ENCODE measurements at places on chromosomes 7 and 10.

DNA sequence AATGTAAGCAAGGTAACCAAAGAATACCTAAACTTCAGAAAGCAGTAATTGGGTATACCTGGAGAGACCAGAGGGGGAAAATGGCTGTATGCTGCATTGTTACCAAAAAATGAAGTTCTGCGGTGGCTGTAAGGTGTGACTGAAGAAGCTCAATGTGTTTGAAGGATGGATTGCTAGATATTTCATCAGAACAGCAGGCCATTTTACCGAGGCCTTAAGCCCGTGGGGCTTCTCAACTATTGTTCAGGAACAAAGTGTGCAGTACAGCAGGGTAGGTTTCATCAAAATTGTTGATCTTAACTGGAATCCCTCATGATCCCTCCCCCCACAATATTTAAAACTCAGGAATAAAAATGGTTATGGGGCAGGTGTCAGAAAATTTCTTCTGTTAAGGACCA lies 204.0 kb upstream of the GHITM start:
- DNase-seq = no peak

DNA sequence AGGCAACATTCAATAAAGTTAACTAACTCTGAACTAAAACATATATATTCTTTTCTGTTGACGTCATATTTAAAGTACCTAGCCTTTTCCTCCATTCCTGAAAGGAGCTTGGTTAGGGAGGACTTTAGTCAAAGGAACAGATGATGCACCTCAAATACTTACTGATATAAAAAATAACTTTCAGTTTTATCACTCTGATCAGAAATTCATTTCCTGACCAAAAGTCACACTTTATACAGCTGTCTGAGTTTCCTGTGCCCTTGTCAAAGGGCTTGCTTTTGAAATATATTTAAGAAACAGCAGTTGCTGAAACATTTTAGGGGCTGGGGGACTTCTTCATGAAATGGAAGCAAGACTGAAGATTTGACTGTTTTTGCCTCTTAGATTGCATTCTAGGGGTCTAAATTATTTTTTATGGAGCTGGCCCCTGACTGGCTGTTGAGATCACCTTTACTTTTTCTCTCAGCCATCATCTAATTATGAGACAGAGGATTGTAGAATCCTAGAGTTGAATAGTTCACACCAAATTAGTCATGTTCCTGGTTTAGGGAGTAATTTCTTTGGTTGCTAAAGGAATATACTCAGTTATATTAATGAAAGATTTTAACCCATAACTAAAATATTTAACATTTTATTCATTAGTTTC lies 46.6 kb downstream of the GLCCI1 start:
- DNase-seq = no peak

GRCh38 chr7:143884969-143885559 lies 16.9 kb downstream of the TCAF1 start:
- DNase-seq = no peak

DNA sequence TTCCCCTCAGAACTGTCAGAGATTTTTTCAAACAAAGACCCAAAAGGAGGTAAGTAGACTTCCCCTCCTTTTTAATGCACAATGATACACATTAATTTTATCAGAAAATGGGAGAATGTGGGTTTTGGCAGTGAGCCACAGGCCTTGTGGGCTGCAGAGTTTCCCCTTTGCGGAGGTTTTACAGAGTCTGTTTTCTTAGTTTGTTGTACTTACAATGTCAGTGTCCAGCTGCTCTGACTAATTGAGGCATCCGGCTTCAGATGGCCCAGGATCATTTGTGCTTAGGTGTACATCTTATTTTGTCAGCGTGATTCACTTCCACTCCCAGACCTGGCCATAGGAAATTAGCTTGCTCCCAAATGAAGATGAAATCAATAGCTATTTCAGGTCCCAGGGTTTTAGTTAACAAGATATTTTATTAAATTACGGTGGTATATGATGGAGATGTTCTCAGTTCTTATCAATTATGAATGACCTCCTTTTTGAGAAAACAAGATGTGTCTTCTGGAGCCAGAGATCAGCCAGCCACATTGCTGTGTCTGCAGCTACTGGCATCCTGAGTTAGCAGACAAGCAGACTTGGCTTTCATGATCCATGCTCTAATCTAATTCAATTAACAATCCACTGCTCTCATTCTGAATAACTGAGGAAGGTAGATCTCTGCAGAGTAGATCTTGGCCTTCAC lies 1086.6 kb upstream of the SORCS1 start:
- no peak for DNase-seq

DNA sequence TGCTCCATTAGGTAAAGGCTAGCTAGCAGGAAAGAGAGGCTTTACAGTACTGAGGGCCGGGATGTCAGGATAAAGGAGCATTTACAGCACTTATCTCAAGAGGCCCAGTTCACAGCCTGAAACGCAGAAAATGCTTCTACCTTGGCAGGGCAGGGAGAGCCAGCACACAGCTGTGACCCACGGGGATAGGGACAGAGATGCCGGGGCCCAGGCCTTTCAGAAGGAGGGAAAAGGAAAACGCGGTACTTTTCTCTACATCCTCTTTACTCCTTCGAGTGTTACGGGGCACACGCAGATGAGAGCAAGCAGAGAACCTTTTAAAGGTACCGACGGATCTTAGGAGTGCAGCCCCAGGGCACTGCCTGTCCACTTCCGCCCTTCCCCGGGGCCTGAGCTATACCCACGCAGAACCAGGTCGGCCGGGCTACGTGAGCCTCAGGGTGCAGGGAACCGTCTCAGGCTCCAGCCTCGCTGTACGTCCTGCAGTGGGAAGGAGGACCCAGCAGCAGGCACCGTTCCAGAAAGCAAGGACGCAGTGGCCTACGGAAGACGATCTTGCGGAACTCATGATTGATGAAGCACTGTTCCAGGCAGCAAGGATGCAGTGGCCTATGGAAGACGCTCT lies 232.3 kb downstream of the ELFN1 start:
- no peak for DNase-seq

DNA sequence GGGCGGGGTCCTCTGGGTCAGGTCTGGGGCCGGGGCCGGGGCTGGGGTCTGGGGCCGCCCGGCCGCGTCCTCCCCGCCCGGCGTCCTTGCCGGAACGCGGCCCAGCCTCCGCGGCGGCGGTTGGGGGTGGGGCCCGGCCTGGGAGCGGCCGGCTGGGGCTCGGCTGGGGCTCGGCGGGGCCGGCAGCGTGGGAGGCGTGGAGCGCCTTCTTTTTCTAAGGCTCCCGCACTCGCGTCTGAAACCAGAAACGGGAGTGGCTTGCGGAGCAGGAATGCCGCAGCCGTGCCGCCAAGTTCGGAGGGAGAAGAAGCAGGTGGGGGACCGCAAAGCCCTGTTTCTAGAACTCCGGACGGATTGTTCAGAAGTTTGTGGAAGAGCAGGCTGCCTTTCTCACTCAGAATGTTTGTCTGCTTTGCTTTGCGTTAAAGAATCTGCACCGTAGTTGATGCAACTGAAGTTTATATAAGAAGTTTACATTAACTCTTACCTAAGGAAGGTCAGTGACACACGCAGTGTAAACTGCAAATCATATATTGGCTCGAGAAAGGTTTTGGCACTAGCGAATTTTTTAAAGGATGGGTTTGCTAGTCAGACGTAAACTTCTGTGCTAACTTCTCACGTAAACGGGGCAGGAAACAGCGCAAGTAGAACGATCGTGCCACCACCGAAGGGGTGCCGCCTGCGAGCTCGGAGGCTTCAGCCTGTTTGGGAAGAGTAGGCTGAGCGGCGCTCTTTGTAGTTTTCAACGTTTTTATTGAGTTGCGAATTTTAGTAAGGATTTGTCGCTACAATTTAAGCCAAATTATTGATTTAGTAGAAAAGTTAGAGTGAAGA lies 729 bp downstream of the DNAJB6 start:
- DNase-seq = no peak

GRCh38 chr10:114526126-114526503 lies 121.8 kb upstream of the AFAP1L2 start:
- DNase-seq = no peak

- DNase-seq = no peak
These were observed 86.0 kb downstream of the AKR1D1 start for GRCh38 chr7:138162236-138162635.

GRCh38 chr10:6130848-6131470 lies 42.1 kb downstream of the RBM17 start:
- DNase-seq = no peak

DNA sequence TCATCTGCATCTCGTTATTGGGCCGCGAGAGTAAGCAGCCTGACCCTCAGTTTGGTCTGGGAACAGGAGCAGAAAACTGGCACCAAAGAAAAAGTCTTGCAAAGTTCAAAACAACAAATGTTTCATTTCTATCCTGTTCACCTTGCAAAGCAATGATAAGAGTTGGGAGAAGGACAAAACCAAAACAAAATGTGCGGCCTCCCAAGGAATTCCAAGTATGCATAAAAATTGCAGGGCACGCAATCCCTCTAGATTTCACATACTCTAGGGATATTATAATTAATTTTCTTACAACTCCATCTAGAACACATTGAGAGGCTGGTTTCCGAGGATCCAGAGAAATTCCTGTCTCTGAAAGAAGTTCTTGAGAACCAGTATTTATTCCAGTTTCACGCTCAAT lies 20.1 kb downstream of the CHUK start:
- no peak for DNase-seq

GRCh38 chr7:3157566-3158287 lies 114.1 kb upstream of the CARD11 start:
- no peak for DNase-seq

GRCh38 chr10:125868372-125868975 lies 12.6 kb downstream of the DHX32 start:
- DNase-seq = no peak

DNA sequence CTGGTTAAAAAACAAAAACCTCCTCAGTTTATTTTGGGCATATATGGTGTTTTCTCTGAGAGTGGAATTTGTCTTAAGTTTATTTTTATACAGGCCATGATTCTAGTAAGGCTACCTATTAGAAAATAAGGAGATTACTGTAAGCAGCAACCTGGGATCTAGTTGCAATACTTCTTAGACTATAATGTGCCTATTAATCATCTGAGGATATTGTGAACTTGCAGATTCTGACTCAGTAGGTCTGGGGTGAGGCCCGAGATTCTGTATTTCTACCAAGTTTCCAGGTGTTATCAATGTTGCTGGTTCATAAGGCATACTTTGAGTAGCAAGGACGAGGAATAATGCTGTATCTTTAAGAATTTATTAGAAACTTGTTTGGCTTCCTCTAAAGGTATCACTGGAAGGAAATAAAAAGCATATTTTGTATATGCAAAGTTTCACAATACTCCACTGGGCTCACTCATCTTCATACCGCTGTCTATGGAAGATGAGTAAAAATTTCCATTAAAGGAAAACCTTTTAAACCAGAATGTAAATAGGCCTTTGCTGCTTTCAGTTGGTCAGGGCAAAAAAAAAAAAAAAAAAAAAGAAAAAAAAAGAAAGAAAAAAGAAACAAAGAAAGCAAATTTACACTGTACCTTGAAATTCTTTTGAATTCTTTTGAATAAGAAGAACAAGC lies 105.8 kb downstream of the BMPER start:
- no peak for DNase-seq

DNA sequence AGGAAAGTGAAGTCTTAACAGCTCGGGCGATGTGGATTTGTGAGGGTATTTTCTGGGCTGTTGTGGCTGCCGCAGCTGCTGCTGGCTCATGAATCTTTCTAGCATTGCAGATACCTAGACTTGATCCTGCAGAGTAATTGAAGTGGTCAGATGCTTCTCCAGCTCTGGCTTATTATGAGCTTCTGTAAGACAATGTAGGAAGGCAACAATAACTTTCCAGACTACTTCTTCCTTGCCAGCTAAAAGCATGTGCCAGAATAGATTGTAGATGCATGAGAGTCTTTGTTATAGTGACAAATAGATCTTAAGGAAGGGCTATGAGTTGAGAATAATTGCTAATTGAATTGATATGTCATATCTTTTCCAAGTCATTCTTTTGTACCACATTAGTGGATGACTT lies 461.4 kb upstream of the POT1 start:
- no peak for DNase-seq

GRCh38 chr10:113322843-113323242 lies 230.0 kb upstream of the HABP2 start:
- DNase-seq = no peak

- no peak for DNase-seq
These were observed 24.0 kb downstream of the WAPL start for GRCh38 chr10:86497621-86498020.

GRCh38 chr10:133231946-133232574 lies 2.0 kb downstream of the UTF1 start:
- DNase-seq = no peak

GRCh38 chr7:137578541-137578940 lies 235.0 kb upstream of the PTN start:
- DNase-seq = no peak
